ENCODE measurements at places on chromosomes 11 and 22.

- DNase-seq: no peak
Observed at GRCh38 chr11:71999798-72000197, 1.1 kb downstream of the IL18BP start.

- no peak for DNase-seq
Observed at GRCh38 chr11:129739339-129739738, 76.3 kb upstream of the TMEM45B start.

DNA sequence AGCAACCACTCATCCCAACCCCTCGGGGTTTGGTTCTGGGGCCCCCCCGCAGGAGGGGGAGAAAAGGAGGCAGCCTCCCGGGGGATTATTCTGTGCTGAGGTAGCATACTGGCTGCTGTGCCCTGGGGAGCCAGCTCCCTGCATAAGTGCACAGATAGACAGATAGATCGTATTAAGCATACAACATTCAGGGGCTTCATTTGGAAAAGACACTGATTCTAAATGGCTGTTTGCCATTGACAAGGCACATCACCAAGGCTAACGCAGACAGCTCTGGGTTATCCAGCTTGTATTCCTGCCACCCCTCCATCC lies 547.9 kb downstream of the BUD13 start:
- DNase-seq: no peak

- no peak for DNase-seq
Observed at GRCh38 chr11:109734566-109734965, 312.6 kb downstream of the C11orf87 start.

- no peak for DNase-seq
Observed at GRCh38 chr11:16800382-16800781, 61.9 kb downstream of the C11orf58 start.

GRCh38 chr22:35442471-35442870 lies 42.5 kb downstream of the MCM5 start:
- DNase-seq: no peak

DNA sequence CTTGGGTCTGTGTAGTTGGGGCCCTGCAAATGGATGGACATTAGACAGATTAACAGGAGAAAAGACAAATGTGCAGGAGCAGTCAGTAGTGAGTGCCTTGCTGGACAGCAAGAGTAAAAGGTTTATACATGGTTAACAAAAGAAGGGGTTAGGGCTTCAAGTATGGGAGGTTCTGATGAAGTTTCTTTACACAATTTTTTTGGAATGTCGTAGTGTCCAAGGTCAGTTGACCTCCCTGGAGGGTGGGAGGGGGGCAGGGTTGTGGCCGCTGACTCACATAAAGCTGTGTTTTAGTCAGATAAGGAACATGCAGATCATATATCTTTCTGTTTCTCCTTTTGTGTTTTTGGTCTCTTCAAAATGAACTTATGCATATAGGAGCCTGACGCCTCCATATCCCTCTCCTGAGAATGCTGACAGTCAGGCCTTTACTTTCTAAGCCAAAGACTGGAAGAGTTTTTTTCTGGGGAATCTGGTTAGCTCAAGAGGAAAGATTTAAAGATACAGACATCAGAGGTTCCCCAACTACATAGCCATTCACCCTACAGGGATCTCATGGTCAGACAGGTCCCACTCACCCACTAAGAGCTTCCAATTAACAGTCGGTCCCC lies 134.3 kb downstream of the NECTIN1 start:
- no peak for DNase-seq

- DNase-seq: no peak
Observed at GRCh38 chr11:104159356-104159755, 4.6 kb downstream of the PDGFD start.

DNA sequence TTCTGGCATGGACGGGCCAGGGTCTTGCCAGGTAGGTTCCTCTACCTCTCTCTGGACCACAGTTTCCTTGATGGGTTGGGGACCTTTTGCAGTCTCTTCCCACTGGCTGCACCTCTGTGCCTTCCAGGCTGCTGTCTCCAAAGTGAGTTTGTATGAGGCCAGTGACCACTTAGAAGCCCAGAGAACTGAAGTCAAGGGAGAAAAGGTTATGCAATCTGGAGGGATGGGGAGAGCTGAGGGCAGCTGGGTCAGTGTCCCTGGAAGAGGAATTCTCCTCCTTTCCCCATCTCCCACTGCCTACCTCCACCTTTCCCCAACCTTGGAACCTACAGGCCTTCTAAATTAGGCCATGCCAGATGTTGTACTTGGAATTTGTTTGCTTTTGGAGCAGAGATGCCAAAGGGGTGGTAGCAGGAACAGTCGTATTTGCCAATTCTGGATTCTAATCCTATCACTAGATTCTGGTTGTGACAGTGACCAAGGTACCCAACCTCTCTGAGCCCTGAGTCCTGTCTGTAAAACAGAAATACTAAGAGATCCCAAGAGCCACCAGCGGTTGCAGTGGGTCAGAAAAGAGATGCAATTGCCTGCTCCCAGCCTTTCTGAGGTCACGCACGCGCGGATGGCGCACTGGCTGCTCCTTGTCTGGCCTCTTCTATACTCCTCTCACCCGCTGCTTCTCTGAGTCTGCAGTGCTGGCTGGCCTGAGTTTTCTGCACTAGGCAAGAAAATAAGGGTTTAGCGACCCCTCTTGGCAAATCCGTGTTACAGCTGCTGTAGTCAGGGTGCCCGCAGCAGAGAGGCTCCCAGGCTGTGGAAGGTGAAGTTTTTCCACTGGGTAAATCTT lies 10.7 kb upstream of the ACCSL start:
- DNase-seq: peak; percentile 72

DNA sequence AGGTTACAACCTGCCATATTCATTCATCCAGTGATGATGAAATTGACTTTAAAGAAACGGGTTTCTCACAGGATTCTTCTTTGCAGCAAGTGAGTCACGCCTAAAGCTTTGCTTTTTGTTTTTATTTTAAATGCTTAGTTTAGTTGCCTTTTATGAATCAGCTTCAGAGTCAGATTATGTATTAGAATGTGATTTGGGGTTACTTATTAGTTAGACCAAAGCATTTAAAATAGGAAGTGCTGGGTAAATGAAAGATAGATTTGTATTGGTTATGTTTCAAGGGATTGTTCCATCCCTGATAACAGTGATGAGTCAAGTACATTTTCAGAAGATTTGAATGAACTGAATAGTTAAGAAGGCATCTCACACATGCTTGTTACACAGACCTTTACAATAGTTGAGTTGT lies 101.3 kb upstream of the GAL start:
- DNase-seq: peak; percentile 14

DNA sequence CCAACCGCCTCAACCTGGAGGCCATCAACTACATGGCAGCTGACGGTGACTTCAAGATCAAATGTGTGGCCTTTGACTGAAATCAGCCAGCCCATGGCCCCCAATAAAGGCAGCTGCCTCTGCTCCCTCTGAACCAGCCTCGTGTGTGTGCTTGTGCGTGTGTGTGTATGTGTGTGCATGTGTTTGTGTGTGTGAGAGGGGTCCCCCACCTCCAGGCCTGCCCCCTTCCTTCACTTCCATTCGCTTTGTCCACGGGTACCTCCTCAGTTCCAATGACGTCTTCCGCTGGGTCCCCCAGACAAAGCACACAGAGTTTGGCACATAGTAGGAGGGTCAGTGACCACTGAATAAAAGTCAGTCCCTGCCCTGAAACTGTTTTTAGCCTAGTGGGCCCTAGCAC lies 4.2 kb downstream of the LGALS1 start:
- DNase-seq: no peak
